ENCODE measurements at places on chromosomes 6 and 20. TPM values are rescaled to one million over a fixed set of nuclear protein-coding genes. Genes with fewer than 3 reads are reported as not detected.

- DNase-seq, result no peak
Measured at GRCh38 chr6:35427851-35428321, 24.3 kb upstream of the FANCE start.

GRCh38 chr6:140858381-140858971 lies 1274.2 kb upstream of the GJE1 start:
- no peak for DNase-seq

- no peak for DNase-seq
Measured at GRCh38 chr6:149560736-149561135, 5.4 kb upstream of the GINM1 start.

DNA sequence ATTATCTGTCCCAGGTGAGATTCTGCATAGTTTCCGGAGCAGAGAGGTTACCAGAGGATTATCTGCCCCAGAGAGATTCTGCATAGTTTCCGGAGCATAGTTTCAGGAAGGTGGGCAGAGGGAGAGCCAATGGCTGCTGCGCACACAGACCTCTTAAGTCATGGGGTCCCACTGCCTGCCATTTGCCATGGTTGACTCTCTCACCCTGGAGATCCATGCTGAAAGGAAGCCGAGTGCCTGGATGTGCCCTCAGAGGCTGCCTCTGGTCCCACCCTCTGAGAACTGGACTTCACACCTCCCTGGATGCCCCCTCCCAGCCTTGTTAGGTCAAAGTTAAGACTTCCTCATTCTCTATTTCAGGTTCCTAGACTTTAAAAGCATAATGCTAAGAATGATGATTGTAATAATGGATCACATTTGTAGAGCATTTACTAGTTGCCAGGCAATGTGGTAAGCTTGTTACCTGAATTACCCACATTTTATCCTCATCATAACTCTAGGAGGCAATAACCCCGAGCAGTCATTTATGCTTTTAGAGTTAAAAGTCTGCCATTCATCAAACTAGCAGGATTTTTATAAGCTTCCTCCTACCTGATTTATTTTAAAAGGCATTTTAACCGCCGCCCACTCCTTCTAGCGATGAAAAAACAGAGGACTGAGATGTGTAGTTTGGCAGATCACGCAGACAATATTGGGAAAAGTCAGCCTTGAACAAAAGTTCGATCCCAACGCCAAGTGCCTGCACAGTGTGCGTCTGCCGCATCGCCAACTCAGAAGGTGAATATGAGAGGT lies 11.9 kb downstream of the SERPINB9 start:
- DNase-seq, result peak; percentile 24

DNA sequence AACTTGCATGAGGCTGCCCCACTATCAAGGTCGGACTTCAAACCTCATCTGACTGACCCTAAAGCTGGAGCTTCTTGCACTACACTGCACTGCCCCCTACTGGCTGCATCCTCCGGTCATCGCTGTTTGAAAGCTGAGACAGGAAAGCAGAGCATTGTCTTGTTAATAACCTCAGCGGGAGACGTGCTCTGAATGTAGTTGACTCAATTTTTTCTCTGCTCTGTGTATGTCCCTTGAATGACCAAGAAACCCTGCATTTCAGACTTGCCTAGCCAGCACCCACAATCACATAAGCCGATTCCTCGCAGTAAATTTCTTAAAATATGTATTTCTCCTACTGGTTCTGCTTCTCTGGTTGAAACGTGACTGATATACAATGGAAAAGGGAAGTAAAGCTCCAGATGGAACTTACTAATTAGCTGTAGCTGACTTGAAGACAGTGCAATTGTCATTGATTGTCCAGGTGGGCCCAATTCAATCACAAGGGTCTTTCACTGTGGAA lies 27.8 kb downstream of the TCF21 start:
- DNase-seq, result peak; percentile 56

The RPRD1B gene
- total RNA-seq, result 87.3 TPM

Data from natural killer cell (primary cell).